ENCODE measurements at places on chromosomes 11 and 22.
A peak's percentile ranks its signal among the peaks of the same experiment; 100 is the strongest.

DNA sequence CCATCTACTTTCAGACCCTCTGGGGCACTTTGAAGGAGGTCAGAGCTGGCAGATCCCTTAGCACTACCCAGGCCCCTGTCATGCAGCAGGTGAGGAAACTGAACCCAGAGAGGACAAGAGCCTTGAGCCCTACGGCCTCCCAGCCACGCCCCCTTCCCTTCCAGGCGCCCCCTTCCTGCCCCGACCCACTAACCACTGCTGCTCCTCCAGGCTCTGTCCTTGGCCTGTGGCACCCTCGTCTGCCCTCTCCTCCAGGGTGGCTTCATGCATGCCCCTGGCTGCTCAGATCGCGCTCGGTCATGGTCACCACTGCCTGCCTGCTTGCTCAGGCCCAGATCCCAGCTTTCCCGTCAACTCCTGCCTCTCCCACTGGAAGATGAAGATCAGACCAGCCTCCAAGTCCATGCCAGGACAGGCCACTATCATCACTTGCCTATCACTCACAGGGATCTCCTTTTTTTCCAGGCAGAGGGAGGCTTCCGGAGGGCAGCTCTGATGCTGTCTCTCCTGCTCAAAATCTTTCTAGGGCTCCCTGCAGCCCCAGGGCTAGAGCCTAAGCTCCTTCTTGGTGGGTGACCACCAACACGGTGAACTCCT lies 30.7 kb downstream of the ELFN2 start:
- DNase-seq = no peak

GRCh38 chr11:128365044-128365443 lies 222.3 kb downstream of the ETS1 start:
- peak; percentile 17 for DNase-seq

DNA sequence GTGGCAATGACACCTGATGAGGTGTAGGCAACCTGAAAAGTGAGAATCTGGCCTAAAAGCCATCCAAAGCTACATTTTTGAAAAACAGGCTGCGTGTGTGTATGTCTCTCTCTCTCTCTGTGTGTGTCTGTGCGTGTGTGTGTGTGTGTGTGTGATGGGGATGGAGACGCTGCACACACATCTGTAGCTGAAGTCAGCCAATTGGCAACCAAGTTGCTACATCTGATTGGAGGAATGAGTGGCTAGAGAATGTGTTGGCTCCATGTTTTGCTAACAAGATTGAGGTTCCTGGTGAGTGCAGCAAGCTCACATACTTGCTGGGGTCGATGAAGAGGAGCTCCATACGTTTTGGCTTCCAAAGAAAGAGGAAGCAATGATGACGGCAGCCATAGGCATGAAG lies 311.4 kb upstream of the NCAM1 start:
- DNase-seq = no peak

DNA sequence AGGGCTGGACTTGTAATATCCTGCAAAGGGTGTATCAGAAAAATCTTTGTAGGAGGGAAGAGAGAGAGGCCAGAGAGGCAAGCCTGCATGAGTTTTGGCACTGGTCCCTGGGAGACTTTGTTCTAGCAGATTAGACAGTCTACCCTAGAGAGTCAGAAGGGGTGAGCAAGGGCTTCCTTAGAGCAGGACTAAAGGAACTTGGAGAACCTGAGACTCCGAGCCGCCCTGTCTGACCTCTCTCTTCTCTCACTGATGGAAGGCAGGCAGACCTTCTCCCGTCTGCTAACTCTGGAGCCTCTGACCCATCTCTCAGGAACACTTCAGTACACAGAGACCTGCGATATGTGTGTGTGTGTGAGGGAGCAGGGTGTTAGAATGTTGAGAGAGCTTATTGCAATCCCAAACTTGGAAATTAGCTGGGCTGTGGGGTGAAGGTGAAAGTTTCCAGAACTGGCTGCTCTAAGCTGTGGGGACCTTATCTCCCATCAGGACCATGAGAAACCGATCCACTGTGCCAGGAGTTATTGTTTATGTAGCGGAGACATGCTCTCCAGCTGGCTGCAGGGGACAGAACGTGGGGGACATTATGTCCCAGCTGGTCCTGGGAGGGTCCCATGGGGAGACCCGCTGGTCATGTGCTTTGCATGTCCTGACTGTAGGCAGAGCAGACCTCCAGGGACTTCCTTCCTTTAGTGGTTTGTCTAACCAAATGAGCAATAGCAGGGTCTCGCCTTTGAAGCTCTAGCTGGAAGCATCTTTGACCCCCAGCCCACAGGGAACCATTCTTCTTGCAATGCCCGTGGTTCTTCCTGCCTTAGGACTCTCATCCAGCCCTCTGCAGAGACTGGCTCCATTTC lies 51.1 kb downstream of the TIMP3 start:
- DNase-seq = no peak

- no peak for DNase-seq
These were observed 93.8 kb downstream of the WNT7B start for GRCh38 chr22:45882881-45883810.
